Right lobe of liver (tissue), 6 donors: ENCODE measurements at places on chromosomes 7 and 10.

GRCh38 chr10:10462151-10462941 is 555.3 kb upstream of the CELF2 start:
- no peak for DNase-seq
- H3K36me3 ChIP-seq = no peaks in the 10 kb centered on the region
- H3K4me3 ChIP-seq = no peak overlapping the region
- H3K27me3 ChIP-seq = no peaks in the 10 kb centered on the region

DNA sequence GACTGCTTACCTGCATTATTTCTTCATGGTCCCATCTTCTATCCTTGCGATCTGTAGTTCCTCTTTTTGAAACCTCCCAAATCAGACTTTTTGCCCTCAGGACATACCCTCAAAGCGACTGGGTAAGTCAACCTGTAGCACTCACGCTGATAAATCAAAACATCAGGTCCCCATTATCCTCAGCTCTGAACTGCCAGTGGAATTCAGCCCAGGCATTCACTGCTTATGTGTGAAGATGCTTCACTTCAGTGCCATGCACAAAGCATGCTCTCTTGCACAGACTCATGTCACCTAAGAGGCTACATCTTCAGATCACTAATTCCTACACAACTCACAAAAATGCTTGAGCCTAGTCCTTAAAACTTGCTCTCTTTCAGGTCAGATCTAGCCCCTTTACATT is 283.6 kb upstream of the KLF6 start:
- no peak overlapping the region for H3K27ac ChIP-seq
- DNase-seq = no peak
- no peaks in the 10 kb centered on the region for H3K36me3 ChIP-seq
- no peaks in the 10 kb centered on the region for H3K27me3 ChIP-seq
- H3K4me3 ChIP-seq = no peak overlapping the region

DNA sequence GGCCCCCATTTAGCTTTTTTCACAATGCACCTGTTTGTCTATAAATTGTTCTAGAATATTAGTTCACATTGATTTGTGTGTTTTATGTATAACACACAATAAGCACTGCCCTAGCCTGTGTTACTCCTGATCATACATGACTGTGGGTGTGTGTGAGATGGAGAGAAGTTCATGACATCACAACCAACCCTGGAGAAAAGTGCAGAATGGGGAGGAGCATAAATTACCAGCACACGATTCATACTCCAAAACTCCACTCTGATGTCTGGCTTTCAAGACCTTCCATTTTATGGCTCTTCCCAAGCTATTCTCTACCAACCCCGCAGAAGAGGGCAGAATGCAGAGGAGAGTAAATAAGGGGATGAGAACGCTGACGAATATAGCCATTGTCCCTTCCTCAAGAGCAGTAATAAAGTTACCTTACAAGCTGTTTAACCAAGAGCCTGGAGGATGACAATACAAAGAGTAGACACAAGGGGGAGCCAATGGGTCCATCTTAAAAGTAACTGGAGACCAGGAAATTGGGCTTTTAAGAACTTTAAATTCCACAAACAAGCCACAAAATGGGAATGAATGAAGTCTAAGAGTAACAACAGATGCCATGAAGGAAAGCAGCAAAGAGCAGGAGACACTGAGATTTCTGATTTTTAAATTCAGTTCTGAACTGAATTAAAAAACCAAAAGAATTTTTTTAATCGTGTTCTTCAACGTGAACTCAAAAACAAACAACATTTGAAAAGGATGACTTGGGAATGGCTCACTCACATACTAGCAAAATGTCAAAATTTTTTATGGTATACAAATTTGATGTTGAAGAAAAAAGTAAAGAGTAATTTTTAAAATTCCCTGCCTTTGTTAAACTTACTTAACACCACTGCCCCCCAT is 159.6 kb downstream of the PARD3 start:
- H3K27me3 ChIP-seq = no peaks in the 10 kb centered on the region
- peaks cover 22% of the 10 kb centered on the region for H3K4me1 ChIP-seq
- H3K27ac ChIP-seq = no peak overlapping the region
- DNase-seq = no peak
- H3K4me3 ChIP-seq = no peak overlapping the region
- no peaks in the 10 kb centered on the region for H3K36me3 ChIP-seq

GRCh38 chr7:4054158-4054557 is 627.9 kb upstream of the FOXK1 start:
- no peak overlapping the region for H3K27ac ChIP-seq
- H3K27me3 ChIP-seq = no peaks in the 10 kb centered on the region
- no peak overlapping the region for H3K4me3 ChIP-seq
- H3K4me1 ChIP-seq = no peaks in the 10 kb centered on the region
- no peak for DNase-seq
- no peaks in the 10 kb centered on the region for H3K36me3 ChIP-seq

DNA sequence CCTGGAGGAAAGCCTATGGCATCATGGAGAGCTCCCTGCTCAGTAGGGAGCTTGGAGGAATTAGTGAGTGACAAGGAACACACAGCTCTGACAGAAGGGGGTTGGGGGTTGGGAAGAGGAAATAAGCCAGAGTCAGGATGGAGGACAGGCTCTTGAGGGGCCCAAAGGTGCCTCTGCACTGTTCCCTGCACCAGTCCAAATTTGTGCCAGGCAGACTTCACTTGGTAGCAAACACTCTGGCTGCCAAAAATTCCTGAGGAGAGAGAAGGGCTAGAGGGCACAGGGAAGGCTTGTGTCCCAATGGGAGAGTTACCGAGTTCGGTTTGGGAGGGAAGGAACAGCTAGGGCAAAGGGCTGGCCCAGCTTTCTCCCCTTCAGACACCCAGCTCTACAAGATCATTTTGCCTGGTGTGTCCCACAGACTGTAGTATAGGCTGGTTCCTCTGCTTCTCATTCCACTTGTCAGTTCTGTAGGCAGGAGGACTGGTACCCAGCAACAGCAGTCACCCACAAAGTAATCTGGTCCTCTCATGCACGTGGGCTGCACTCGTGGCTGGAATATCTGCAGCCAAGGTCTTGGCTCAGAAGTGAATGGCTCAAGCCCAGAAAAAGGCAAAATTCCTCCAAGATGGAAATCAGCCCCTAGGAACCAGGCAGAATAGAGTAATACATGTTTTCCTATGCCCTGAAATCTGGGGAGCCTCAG is 8.0 kb upstream of the KCNIP2 start:
- H3K4me3 ChIP-seq = no peak overlapping the region
- no peaks in the 10 kb centered on the region for H3K4me1 ChIP-seq
- no peaks in the 10 kb centered on the region for H3K27me3 ChIP-seq
- no peaks in the 10 kb centered on the region for H3K36me3 ChIP-seq
- no peak for DNase-seq

- no peaks in the 10 kb centered on the region for H3K4me1 ChIP-seq
- H3K36me3 ChIP-seq = no peaks in the 10 kb centered on the region
- no peak for DNase-seq
- no peak overlapping the region for H3K27ac ChIP-seq
Observed at GRCh38 chr7:119665796-119666195, 607.2 kb upstream of the KCND2 start.

DNA sequence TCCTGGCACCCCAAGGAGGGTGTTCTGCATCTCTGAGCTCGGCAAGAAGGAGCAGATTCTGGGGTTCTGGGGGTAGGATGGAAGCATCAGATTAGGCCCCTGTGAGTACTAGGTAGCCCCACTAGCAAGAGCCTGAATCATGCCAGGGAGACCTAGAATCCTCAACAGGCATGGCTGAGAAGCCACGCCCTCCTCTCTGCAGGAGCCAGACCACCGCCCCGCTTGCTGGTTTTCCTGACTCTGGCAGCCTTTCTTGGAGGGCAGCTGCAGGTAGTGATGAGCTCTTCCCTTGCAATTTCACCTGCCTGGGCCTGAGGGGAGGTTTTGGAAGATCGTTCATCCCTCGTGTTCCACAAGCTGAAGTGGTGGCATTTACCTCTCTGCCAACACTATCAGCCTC is 68.9 kb upstream of the PRLHR start:
- H3K27ac ChIP-seq = no peak overlapping the region
- H3K36me3 ChIP-seq = no peaks in the 10 kb centered on the region
- no peaks in the 10 kb centered on the region for H3K27me3 ChIP-seq
- no peaks in the 10 kb centered on the region for H3K4me1 ChIP-seq
- H3K4me3 ChIP-seq = no peak overlapping the region

DNA sequence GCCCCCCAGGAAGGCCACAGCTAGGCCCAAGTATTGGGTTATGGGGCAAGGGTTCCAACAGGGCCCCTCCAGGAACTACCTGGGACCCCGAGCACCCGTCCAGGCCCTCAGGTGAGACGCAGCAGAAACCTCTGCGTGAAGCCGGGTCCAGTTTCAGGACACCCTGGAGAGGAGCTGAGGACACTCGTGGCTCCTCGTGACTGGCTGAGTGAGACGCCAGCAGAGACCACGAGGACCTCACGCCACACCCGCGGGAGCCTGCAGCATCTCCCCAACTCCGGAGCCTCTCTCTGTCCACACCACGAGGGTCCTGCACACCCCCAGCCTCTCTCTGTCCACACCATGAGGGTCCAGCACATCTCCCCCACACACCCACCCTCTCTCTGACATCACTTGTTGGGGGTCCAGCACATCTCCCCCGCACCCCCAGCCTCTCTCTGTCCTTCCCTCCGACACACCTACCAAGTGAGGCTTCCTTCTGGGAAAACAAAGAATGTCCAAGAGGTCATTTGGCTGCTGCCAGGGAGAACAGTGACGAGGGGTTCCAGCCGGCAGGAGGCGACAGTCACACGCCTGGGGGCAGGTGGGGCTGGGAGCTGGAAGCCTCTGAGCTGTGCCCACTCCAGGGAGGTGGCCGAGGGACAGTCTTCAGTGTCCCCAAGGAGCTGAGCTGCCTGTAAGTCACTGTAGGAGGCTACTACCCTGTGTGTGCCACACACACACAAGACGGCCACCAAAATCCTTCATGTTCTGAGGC is 46.1 kb upstream of the PPP2R2D start:
- H3K4me1 ChIP-seq = no peaks in the 10 kb centered on the region
- H3K27me3 ChIP-seq = no peaks in the 10 kb centered on the region
- peak; percentile 42 for DNase-seq
